Activated T-helper 2 cell treated with anti-CD3 and anti-CD28 coated beads, Interferon-gamma antibody, Interleukin-2, Interleukin-4, amounts not matched to agents 10 μg/mL and 5 μg/mL and 100 μg/mL, durations not matched to agents 14 hours and 24 hours and 36 hours (primary cell): ENCODE measurements at places on chromosomes 6 and 20. TPM values are rescaled to one million over a fixed set of nuclear protein-coding genes. Genes with fewer than 3 reads are reported as not detected.

The ZNF311 gene
- total RNA-seq = 0.59 and 0.87 TPM in 2 replicates

The LY6G6D gene
- not detected in 2 replicates for total RNA-seq

The GPLD1 gene
- 0.39 and 0.48 TPM in 2 replicates for total RNA-seq

The TRIM10 gene
- total RNA-seq = 0.09 TPM in 1 of 2 replicates, not detected in the other

DNA sequence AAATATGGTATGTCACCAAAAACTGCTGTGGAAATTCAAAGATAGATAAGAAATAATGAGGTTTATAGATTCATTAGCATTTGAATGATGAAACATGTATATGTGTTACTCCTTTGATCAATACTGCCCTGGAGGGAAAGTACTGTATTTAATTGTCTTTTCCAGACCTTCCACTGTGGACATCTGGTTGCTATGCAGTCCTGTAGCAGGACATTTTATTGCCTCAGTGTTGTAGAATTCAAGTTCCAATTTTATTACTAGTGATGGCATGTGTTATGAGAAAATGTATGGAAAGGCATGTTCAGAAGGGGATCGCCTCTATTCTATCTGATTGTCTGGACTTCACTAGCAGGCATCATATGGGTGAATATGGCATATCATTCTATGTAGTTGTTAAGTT lies 391.0 kb downstream of the TFAP2B start:
- no peak for DNase-seq

- no peak for DNase-seq
Measured at GRCh38 chr20:47019121-47019824, 124.6 kb downstream of the EYA2 start.

DNA sequence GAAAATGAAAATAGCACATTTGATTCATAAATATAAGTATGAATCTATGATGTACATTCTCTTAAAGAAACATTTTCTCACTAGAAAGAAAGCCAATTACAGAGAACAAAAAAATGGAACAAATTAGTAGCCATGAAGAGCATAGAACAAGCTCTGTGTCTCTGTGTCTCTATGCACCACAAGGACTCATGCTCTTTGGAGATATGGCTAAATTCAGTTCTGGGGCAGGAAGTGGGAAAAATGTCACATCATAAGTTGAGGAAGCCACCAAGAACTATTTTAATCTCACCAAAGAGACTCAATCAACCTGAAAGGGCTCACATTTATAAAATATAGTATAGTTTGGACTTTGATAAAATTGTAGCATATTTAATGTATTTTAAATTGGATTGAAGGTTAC lies 1259.8 kb upstream of the GJE1 start:
- DNase-seq = no peak

DNA sequence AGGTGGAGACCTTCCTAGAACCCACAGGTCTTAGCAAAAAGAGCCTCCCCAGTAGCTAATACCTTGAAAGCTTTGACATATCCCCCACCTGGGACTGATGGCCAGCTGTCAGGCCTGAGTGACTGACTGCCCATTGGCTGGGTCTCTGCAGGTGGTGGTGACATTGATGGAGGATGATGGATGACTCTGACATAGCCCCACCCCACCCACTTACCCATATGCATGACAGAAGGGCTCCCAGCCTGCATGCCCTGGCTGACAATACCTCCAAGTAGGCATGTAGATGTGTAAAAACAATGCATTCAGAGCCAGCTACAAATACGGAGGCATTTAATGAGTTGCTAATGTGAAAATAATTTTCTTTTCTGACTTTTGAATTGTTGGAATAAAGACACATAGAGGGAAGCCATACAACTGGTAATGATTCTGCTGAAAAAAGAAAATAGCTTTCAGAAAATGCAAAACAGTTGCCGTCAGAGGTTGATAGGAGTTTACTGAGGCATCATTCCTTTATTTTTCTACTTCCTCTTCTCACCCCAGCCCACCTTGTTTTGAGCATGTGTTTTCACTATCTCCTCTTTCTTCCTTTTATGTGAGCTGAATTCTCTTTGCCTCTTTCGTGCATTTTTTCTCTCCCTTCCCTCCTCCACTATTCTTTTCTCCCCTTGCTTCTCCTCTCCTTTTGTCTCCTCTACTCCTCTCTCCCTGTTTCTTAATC lies 70.6 kb downstream of the OLIG3 start:
- DNase-seq = no peak

- no peak for DNase-seq
Measured at GRCh38 chr6:111846066-111846465, 27.2 kb downstream of the FYN start.

DNA sequence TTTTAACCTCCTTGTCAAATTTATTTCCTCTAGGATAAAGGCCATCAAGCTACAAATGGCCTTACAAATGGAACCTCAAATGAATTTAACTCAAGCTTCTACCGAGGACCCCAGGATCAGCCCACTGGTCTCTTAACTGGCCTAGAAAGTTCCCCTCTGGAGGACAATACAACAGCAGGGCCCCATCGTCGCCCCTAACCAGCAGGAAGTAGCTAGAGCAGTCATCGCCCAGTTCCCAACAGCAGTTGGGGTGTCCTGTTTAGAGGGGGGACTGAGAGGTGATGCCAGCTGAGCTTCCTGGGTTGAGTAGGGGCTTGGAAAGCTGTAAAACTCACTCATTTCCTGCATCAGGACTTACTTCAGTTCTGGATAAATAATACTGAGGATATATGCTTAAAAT lies 25.6 kb downstream of the CEP85L start:
- no peak for DNase-seq

- no peak for DNase-seq
Measured at GRCh38 chr6:40764726-40765125, 177.6 kb upstream of the LRFN2 start.

- DNase-seq = no peak
Measured at GRCh38 chr20:58137236-58137635, 91.2 kb downstream of the ANKRD60 start.

DNA sequence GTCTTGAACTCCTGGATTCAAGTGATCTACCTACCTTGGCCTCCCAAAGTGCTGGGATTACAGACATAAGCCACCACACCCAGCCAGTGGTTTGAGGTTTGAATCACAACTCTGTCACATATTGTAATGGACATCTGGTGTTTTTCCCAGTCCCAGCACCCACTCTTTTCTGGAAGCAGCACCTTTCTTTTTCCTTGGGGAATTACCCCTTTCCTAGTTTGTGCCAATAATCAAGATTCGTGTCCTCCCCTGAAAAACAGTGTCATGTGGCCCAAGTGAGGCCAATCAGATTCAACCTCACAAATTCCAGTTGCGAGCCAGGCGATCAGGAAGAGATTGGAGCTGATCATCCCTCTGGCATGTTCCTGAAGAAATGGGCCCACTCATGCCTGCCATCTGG lies 71.7 kb upstream of the SGK1 start:
- DNase-seq = no peak

DNA sequence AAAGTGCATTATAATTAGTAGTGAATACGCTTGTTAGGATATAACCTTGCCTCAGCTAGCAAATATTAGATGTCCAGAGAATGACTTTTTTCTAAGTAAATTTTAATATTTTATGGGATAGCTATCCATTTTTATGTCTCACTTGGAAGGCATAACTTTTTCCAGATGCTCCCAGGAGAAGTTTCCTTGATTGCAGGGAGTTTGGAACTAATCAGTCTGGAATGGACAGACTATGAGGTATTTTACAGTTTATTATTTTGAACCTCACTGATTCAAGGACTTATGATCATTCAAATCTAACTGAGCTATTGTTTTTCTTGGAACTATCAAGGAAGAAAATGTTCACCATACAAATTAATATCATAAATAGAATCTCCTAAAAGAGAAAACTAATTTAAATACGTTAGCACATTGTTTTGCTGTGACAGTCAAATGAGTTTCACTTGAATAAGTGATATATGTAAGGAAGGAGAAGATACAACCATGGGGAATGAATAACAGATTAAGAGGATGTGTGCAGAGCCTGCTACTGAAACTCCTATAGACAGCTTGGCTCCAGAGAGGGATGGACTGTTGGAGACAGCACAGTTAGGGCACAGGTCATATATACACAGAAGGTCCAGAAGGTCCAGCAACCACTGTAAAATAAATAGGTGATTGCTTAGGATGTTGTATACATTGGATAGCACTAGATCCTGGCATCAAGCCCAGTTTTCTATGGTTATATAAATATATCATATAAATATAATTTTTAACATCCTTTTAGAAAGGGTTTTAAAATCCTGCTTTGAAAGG lies 20.6 kb upstream of the LCA5 start:
- no peak for DNase-seq

DNA sequence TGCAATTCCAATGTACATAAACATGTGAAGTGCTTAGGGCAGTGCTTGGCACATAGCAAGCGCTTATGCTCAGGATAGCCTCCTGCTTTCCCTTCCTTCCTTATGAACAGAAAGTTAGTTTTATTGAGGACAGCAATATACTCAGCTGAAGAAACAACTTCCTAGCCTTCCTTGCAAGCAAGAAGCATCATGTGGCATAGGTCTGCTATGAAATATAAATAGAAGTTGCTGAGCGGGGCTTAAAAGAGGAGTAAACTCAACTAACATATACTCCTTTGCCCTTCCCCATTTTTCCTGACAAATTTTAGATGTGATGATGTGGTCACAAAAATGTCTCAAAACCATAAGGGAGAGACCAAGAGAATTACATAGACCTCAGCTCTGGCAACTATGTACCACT lies 98.9 kb downstream of the KIF16B start:
- no peak for DNase-seq

DNA sequence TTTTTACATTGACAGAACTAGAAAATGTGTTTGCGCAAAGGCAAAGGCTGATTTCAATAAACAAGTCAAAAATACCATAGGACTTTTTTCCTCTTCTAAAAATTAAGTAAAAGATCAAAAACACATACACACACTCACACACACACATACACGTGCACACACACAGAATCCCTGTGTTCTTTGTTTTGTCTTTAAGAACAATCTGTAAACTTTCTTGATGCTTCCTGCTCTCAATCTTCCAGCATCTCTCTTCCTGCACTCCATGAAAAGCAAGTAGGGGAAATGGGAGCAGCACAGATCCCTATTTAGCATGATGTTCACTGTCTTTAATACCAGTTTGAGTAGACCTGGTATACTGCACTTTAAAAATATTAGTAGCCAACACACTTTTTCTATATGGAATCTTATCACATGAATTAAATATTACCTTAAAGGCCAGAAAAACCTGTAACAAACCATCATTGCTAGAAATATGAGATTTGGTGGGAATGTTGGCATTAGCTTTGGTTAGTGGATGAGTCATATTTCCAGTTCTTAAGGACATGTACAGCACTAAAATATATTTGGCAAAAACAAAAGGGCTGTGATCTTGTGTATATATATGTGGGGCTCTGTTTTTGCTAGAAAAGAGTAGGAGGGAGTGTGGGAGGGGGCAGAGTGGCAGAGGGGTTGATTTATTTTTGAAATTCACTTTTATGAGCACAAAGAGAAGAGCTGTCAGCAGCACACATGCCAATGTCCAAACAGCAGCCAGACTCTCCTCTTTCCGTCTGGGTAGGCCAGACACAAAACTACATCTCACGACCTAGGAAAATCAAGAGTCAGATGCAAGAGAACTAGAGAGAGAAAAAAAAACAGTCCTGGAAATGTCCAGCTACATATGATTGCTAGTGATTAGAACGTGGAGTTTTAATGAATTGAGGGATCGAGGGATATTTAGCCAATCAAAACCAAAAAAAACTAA lies 4.6 kb downstream of the PTPRK start:
- DNase-seq = no peak

DNA sequence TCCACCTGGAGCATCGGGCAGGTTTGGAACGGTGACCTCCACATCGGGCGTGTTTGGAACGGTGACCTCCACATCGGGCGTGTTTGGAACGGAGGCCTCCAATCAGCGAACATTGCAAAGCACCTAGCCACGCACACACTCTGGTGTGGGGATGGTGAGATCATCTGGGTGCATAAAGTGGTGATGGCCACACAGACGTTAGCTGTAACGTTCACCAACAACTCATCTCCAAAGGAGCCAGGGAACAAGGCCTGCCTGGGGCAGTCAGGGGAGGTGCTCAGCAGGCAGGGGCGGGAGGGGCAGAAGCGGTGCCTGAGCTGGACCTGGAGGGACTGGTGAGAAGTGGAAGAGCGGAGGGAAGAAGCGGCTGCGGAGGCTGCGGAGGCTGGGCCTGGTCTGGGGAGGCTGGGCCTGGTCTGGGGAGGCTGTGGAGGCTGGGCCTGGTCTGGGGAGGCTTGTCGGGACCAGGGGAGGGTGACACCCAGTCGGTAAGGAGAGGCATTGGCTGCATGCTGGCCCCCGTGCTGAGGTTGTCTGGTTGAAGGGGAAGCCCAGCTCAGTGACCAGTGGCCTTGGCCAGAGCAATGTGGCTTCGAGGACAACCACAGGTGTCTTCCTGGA lies 89.9 kb downstream of the PSMB1 start:
- DNase-seq = no peak

GRCh38 chr6:83199173-83199862 lies 6.2 kb downstream of the RWDD2A start:
- no peak for DNase-seq
